ENCODE measurements at places on chromosomes 12 and 14. TPM values are rescaled to one million over a fixed set of nuclear protein-coding genes. Genes with fewer than 3 reads are reported as not detected.

The PLEK2 gene
- total RNA-seq: 0.57 TPM

The ISM2 gene
- not detected for total RNA-seq

The TMEM229B gene
- 1.7 TPM for total RNA-seq

The HOXC12 gene
- total RNA-seq: not detected

The ALDH2 gene
- total RNA-seq: 0.15 TPM

The USP44 gene
- total RNA-seq: 4.4 TPM

The JAG2 gene
- 6.5 TPM for total RNA-seq

The CELA1 gene
- not detected for total RNA-seq

The POTEG gene
- not detected for total RNA-seq

The NANOG gene
- not detected for total RNA-seq

The CCDC175 gene
- not detected for total RNA-seq

The MYF6 gene
- not detected for total RNA-seq

The CISTR gene
- not detected for total RNA-seq

The LALBA gene
- total RNA-seq: not detected

The NKX2-1 gene
- not detected for total RNA-seq

The NPFF gene
- 0.44 TPM for total RNA-seq

The WNT1 gene
- total RNA-seq: 0.24 TPM

The PTGER2 gene
- 67.9 TPM for total RNA-seq

The PMCH gene
- total RNA-seq: 3.1 TPM

The RFX4 gene
- not detected for total RNA-seq

The CPNE6 gene
- total RNA-seq: not detected

The TSHR gene
- 0.47 TPM for total RNA-seq

The GALNT16 gene
- 0.02 TPM for total RNA-seq

The SYT1 gene
- total RNA-seq: not detected

The CLEC1A gene
- total RNA-seq: not detected

The OR6C3 gene
- total RNA-seq: not detected

The CLEC12A gene
- not detected for total RNA-seq

The DNAJC22 gene
- 0.16 TPM for total RNA-seq

The SLC25A29 gene
- total RNA-seq: 15.9 TPM

The LGR5 gene
- total RNA-seq: not detected

The TMEM253 gene
- total RNA-seq: not detected

The KRT5 gene
- total RNA-seq: not detected

The REM2 gene
- 0.39 TPM for total RNA-seq

The ACOT4 gene
- 1.1 TPM for total RNA-seq

The GLT8D2 gene
- 0.13 TPM for total RNA-seq

The RASAL1 gene
- total RNA-seq: 0.34 TPM

Measured in activated T-helper 1 cell treated with anti-CD3 and anti-CD28 coated beads, Interleukin-12 subunit alpha, Interleukin-12 subunit beta, Interleukin-2, Interleukin-4 antibody, amounts not matched to agents 30 ng/mL and 10 ng/mL and 1 ng/mL, durations not matched to agents 14 hours and 24 hours and 36 hours (primary cell).